ENCODE measurements at places on chromosomes 11 and 22.

- DNase-seq = no peak
Measured at GRCh38 chr11:72088076-72088808, 7.6 kb downstream of the LRRC51 start.

DNA sequence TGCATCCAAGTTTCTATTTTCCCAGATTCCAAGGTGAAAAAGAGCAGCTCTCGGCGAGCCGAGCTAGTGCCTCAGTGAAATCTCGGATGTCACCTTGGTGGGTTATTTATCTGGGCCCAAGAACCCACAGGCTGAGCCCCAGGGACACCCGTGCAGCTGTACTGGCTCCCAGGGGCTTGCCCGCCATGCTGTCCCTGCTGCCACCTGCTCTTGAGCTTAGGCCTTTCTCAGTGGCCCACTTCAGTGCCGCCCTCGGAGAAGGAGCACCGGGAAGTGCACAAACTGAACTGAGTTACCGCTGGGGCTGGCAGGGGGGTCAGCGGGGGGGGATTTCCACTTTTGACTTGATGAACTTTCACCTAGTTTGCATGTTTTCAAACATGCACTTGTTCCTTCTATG is 27.9 kb downstream of the CPT1A start:
- DNase-seq = no peak

- DNase-seq = no peak
Measured at GRCh38 chr11:117861151-117862018, 15.1 kb downstream of the FXYD6 start.

GRCh38 chr11:8757047-8757446 is 74.5 kb downstream of the RPL27A start:
- DNase-seq = no peak

GRCh38 chr11:46930089-46930488 is 6.5 kb upstream of the CSTPP1 start:
- no peak for DNase-seq

- no peak for DNase-seq
Measured at GRCh38 chr11:17366495-17366894, 14.9 kb downstream of the NCR3LG1 start.

DNA sequence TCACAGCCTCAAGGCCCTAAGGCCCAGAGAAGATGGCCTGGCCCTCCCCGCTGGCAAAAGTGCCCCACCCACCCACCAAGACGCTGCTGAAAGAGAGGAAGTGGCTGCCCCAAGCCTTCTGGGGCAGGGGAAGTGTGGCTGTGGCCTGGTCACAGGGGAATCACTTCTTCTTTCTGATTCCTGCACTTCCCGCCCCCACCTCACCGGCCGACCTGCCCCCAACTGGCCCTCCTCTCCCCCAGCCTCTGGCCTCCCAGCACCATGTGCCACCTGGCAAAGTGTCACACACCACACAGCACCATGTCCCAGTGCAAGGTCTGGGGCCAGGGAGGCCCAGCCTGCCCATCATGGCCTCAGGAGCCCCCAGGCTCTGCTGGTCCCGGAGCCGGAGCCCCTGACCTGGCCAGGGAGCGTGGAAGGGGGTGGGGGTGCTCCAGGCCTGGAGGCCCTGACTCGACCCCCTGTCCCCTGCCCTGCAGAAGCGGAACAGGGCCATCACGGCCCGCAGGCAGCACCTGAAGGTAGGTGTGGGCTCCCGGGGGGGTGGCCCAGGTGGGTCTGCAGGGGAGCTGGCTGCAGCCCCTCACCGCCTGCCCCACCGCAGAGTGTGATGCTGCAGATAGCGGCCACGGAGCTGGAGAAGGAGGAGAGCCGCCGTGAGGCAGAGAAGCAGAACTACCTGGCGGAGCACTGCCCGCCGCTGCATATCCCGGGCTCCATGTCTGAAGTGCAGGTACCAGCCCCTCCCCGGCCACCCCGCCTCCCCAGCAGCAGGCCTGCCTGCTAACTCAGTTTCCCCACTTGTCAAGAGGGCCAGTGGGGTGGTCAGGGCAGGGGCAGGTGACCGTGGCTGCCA is 1.4 kb downstream of the TNNI2 start:
- DNase-seq = no peak

DNA sequence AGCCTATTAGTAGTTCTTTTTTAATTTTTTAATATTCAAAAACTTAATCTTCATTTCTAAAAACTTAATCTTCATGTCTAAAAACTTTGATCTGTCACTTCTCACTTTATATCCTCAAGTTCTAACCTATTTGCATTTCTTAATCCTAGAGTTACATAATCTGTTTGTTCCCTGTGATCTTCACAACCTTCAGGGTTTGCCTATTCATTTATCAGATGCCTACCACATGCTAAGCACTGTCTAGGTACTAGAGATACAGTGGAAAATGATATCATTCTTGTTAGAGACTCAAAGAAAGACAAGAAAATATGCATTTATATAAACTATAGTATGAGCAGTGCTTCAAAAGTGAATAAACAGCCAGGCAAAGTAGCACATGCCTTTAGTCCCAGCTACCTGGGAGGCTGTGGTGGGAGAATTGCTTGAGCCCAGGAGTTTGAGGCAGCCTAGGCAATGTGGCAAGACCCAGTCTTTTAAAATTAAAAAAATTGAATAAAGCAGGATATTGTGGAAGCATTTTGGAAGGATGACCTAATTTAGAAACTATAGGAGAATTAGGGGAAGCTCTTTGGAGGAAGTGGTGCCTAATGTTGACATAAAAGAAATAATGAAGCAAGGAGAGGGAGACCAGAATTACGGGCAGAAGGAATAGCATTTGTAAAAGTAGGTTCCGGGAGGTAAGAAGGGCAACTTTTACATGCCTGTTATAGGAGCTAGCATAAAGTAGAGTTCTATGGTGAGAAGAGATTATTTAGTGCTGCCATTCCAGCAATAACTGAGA is 54.4 kb upstream of the GRK2 start:
- DNase-seq = no peak

DNA sequence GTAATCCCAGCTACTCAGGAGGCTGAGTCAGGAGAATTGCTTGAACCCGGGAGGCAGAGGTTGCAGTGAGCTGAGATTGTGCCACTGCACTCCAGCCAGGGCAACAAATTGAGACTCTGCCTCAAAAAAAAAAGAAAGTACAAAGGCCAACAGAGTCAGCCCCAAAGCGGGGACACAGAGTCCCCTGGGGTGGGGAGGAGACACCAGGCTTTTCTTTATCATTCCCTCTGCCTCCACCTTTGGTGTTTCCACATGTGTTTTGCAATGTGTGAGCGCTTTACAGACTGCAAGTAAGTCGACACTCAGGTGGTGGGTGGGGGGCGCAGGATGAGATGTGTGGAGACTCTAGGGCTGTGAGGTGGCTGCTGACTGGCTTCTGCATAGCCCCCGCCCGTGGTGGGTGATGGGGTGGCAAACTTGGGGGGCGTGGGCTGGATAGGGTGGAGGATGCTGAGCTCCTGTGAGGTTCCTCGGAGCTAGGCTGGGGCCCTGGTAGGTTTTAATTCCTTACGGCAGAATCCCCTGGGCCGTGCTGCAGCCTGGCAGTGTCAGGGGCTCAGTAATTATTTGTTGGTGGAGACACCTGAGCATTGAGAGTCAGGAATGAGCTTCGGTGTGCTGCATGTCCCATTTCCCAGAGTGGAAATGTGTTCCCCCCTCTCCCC is 177.2 kb downstream of the CTTN start:
- no peak for DNase-seq

DNA sequence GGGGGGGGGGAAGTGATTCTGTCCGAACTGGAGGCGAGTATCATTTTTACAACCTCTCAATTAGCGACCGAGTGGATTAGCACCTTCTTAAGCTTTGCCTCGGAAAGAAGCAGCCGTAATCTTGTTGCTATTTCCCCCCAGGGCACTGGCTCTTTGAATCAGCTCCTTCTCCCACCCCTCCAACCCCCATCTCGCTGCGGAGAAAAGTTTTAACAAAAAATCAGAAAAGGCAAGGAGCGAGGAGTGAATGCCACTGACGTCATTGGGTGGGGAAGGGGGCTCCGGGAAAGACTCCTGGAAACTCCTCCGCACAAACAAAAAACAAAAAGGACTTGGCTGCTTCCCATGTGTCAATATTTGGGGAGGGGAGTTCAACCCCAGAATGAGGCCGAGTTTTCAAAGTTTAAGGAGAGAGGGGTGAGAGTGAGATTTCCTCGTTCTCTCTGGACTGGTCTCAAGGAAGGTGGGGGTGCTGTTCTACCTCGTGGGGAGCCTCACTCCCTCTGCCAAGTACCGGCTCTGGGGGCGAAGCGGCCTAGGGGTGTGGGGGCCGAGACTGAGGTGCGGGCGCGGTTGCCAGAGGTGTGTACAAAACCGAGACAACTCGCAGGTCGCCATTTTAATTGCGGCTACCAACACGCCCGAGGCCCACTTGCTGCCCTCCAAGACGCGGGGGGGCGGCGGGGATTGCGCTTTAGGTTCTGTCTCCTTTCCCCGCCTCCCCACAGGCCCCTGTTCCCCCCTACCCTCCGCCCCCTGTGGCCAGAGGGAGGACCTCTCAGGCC is 2.5 kb upstream of the PAX6 start:
- DNase-seq = no peak

DNA sequence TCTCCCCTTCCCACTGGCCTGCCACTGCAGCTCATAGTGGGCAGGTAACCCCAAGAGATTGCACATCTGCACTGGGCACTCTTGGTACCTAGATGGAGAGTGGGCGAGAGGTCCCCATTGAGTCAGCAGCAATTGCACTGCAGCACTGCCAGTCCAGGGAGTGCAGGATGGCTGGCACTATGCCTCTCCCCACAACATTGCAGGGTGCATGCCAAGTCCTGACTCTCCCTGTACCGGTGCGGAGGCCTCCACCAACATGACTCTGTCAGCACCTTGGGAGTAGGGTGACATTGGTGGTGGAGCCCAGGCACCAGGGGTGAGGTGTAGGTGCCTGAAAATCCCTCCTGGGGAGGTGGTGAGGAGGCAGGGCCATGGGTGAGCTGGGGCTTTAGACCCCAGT is 82.2 kb downstream of the TRAF6 start:
- DNase-seq = no peak

GRCh38 chr11:91023731-91024130 is 800.9 kb upstream of the CHORDC1 start:
- DNase-seq = no peak

All from progenitor cell of endocrine pancreas (in vitro differentiated cells).